Activated naive CD8-positive, alpha-beta T cell treated with anti-CD3 and anti-CD28 coated beads, Interleukin-2, amount 10 ng/mL, durations not matched to agents 7 days and 5 days (primary cell): ENCODE measurements at places on chromosomes 6 and 20. TPM values are rescaled to one million over a fixed set of nuclear protein-coding genes. Genes with fewer than 3 reads are reported as not detected.

PPP1R10 gene
- total RNA-seq: 140 TPM

DNA sequence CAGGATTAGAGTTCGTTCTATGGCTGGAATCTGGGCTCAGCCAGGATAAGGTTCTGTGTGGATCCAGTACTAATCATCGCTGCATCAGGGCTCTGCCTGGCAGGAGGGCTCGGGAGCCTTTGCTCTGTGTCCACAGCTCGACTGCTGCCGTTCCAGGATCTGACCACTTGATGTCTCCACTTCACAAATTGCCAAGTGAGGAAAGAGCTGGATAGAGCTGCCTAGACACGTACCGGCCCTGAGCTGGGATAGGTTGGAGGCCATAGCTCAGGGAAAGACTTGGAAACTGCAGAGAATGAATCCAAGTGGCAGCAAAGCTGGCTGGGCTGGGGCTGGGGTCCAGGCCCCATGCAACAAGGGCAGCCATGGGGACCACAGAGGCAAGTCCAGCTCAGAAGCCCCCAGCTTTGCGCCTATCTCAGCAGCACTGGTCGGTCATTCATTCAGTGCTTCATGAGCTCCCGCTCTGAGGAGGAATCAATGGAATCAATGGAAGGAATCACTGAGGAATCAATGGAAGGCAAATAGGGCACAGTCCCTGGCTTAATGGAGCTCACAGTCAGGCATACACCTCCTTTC lies 38.0 kb upstream of the TOP1 start:
- DNase-seq: peak; percentile 70

TNFRSF21 gene
- 0.62 TPM for total RNA-seq

SEC63 gene
- 64.7 TPM for total RNA-seq
